ENCODE measurements at places on chromosomes 2 and 18.

DNA sequence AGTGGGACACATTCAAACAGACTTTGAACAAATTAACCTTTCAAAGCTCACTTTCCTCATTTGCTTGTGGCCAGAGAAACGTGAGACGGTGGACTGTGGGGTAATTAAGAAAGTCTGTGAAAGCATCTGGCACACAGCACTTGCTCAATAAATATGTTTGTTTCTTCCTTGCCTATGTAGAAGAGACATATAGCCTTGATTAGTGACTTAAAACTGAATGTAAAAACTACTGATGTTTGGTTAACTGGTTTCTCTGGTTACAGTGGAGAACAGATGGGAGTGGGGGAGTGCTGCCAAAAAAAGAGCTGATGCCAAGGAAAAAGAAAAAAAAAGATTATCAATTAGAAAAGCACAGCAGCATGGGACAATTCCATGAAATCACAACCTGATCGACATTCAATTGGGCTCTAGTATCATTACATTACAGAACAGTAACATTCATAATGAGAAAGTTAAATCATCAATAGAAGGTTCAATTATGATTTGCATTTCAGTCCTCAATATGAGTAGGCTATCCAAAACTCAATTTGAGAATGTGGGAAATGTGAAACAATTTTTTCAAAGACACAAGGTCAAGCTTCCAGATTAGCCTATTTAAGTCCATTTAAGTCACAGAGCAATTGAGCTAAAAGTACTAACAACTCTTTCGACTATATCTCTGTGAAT lies 14.7 kb downstream of the CUL3 start:
- DNase-seq = no peak

- no peak for DNase-seq
Measured at GRCh38 chr18:7817575-7818230, 250.6 kb downstream of the PTPRM start.

DNA sequence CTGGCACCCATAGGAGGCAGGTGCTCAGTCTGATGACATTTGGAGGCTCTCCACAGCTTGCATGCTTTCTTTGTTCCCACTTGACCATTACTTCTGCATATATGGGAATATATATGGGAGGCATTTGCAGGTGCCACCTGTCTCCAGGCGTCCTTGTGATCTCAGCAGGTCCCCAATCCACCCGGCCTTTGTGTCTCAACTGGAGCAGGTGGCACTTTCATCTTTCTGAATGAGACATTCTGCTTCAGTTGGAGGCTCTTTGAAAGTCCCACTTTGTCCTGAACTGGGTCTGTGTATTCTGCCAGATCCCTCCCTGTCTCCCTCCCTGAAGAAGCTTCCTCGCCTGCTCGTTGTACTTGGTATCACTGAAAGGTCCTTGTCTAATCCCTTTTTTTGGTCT lies 318.1 kb upstream of the EPAS1 start:
- no peak for DNase-seq

DNA sequence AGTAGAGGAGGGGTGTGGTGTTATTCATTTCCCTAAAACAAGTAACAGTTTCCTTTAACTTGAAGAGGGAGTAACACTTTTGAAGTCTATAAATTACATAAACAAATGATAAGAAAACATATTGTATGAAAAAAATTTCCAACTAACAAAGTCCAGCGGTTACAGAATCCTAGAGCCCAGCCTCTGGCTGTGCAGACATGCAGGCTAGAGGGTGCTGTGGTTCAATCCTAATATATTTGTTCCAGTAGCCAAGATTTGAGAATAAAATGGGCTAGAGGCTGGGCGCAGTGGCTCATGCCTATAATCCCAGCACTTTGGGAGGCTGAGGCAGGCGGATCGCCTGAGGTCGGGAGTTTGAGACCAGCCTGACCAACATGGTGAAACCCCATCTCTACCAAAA lies 56.9 kb downstream of the WDR75 start:
- no peak for DNase-seq

Measured in effector CD4-positive, alpha-beta T cell (primary cell).